ENCODE measurements at places on chromosomes 11 and 22.

DNA sequence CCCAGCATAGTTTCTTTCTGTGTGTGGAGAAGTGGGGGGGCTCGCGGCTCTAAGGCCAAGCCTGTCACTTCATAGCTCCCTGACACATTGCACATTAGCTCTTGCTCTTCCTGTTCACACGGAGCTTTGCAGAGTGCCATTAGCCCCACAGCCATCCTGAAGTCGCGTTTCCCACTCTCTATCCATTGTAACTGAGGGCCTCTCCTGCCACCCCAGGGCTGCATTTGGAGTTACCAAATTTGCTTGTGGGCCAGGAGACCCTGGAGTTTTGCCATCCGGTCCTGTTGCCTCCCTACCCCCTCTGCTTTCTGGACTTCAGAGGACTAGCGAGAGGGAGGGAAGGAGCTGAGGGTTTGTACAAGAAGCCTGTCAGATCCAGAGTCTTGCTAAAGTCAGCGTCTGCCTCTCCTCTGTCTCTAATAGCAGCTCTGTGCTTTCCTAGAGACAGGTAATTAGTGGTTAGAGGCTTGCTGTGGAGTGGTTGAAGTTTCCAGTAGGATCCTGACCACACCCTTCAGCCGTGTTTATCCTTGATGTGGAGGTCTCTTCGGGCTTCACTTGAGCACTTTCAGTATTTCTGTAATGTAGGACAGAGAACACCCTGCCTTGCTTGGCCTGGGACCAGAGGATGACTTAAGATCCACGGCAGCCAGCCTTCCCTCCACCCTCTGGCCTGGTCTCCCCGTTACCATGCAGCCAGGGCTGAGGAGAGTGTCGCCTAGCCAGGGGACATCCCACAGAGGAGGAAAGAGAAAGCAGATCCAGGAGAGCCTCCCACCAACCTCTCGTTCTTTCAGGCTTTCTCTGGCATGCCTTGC, 14.1 kb downstream of the DCPS start:
- DNase-seq: peak; percentile 78

DNA sequence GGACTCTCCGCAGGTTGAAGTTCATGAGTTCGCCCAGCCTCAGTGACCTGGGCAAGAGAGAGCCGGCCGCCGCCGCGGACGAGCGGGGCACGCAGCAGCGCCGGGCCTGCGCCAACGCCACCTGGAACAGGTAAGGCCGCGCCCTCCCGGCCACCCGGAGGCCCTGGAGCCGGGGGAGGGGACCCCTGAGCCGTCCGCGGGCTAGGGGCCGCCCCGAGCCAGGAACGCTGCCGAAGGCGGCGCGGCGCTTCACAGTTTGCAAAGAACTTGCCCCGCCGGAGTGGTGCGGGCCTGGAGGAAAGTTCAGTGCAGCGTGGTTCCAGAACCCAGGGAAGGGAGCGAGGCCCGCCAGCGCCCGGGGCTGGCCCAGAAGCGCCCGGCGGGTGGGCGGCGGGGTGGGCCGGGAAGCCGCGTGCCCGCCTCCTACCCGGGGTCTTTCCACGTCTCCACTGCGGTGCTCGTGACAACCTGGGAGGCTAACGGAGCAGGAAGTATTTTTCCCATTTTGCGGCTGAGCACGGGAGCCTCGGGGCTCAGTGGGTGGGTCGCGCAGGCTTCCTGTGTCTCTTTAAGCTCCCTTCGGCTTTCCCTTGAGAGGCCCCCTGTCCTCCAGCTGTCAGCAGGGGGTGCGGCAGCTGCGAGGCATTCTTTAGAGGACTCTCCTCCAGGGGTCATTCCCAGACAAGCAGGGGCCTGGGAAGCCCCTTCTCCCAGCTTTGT, 635 bp downstream of the PRR5 start:
- peak; percentile 61 for DNase-seq

GRCh38 chr11:81071606-81072005, 1630.8 kb upstream of the TENM4 start:
- no peak for DNase-seq

DNA sequence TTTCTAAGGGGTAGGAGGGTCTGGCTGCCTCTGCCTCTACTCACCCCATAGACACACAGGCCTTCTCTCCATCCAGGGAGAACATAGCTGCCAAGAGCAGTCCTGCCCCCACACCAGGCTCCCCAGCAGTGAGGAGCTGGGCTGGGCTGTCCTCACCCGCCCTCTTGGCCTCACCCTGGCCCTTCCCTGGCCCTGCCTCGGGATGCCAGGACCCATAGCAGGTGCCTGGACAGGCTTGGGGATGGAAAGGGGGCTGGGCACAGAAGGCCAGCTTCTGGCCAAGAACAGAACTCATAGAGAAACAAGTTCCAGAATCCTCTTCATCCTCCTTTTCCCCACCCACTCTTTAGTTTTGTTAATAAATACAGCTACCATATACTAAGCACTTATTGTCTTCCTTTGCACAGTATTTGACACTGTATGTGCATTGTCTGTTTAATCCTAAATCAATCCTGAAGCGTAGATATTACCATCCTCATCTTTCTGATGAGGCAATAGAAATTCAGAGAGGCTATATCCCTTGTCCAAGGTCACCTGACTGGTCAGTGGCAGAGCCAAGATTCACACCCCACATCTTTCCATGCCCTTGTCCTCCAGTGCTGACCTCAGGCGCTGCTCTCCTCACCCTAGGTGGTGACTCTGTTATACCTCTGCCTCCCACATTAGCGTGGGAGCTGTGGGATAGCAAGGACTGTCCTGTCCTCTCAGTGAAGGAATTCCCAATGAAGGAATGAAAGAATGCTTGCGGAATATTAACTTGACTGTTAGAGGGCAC, 22.0 kb upstream of the MYOD1 start:
- no peak for DNase-seq

DNA sequence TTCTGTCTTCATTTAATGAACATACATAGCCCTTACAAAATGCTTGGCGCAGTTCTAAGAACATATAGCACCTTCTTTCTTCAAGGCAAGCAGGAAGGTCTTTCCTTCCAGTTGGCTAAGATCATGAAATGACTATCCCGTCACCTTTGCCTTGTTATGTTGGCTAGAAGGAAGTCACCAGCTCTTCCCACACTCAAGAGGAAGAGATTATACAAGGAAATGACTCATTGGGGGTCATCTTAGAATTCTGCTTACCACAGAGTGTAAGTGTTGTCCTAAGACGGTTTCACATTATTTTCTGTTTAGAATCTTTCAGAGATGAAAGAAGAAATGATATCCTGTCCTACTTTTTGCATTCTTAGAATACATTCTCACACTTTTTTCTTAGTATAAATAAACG, 808.0 kb upstream of the LUZP2 start:
- DNase-seq: no peak

DNA sequence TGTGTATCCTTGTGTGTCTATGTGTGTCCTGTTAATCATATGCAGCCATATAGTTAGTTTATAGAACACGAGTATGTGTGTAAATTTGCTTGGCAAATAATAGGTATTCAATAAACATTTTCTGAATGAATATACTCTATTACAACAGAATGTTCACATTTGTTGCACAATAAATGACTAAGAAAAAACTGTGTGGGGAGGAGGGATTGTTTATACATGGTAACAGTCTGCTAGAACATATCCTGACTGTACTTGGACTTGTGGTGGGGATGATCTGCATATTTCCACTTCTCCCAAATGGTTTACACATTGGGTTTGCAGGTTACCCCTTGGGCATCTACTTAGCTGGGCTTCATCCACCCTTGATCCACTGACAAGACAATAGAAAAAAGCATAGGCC, 194.6 kb downstream of the INSC start:
- no peak for DNase-seq

DNA sequence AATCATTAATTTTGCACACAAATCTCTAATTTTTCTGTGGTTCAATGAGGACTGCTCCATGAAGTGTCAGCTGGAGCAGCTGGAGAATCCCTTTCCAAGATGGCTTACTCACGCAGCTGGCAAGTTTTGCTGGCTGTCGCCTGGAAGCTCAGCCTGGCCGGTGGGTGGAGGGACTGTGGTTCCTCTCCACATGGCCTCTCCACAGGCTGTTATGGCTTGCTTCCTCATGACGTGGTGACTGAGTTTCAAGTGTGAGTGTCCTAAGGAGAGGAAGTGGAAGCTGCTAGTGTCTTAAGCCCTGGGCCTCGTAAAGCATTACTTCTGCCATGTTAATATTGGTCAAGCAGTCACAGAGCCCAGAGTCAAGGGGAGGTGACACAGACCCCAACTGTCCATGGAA, 14.0 kb upstream of the NRIP3 start:
- DNase-seq: no peak

DNA sequence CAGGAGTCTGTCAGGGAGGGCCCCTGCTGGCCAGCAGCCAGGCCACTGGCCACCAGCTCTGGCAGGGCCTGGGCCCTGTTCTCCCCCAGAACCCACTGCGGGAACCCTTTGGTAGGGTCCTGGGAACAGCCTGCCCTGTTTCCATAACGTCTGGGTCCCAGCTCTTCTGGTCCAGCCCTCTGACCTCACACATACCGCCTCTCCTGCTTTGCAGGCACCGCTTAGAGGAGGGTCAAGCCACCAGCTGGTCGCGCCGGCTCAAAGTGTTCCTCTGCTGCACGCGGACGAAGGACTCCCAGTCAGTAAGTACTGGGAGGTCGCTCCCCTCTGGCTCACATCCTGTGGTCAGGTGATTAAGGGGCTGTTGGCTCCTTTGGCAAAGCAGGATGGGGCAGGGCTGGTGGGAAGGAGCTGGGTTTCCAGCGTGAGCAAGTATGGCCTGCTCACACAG, 26.6 kb upstream of the MYRF start:
- peak; percentile 82 for DNase-seq

DNA sequence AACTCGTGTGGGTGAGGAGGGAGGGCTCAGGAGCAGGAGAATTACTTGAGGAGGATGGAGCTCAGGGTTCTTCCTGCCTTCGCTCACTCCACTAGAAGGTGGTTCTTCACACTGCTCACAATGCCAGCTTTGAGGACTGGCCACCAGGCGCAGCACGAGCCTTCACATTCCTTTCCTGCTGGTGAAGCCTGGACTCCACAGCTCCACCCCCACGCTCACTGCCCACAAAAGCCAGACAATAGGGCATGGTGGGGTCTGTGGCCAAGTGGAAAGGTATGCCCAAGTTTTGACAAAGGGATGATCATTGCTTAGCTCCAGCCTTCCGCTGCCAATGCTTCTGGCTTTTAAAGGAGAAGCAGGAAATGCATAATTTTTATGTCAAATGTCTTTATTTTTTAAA, 58.0 kb upstream of the FADD start:
- no peak for DNase-seq

- peak; percentile 66 for DNase-seq
Measured at GRCh38 chr11:94740083-94741021, 27.8 kb upstream of the AMOTL1 start.

DNA sequence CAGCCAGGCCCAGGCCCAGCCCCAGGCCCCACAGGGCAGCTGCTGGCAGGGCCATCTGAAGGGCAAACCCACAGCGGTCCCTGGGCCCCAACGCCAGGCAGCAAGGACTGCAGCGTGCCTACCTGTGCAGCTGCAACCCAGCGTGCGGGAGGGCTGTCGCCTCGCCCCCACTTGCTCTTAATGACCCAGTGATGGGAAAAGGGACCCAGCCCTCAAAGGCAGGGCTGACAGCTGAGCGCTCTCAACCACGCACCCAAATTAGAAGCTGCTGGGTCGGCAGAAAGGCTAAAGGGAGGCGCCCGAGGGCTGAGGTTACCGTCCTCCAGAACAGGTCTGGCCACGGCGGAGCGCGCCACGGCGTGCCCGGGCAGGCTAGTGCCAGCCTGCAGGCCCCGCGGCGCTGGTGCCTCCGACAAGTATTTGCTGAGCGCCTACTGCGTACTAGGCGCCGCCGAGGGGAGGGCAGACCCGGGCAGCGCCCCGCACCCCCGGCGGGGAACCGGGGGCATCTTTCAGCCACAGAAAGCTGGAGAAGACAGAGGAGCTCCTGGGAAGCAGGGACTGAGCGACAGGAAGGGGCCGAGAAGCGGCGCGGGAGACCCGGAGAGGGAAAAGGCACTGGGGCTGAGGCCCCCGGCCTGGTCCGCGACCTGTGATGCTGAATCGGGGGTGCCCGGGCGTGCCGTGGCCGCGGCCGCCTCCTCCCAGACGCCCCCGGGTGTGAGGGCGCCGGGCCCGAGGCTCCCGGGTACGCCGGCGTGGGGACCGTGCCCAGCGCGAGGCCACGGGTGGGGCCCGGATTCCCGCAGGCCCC, 773 bp downstream of the HRAS start:
- DNase-seq: no peak

DNA sequence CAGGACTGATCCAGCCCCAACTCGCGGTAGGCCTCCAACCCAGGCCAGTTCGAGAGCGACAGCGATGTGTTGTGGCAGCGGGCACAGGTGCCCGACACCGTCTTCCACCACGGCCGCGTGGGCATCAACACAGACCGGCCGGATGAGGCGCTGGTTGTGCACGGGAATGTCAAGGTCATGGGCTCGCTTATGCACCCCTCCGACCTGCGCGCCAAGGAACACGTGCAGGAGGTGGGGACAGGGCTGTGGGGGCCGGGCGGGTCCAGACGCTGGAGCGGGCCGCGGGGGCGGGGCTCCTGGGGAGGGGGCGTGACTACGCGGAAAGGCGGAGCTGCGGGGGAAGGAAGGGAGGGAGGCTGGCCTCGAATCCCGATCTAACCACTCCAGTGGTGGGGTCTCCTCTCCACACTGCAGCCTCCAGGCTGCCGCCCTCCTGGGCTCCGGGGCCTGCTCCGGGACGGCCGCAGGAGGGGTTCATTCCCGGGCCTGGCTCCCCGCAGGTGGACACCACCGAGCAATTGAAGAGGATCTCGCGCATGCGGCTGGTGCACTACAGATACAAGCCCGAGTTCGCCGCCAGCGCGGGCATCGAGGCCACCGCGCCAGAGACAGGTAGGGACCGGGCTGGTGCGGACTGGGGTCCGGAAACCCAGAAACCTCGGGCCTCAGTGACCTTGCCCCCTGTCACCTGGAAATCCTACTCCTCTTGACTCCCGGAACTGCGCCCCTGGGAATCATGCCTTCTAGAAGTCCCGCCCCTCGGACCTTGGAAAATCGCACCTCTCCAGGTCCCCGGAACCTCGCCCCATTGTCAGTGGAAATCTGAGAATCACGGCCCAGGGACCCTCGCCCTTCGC, 14.9 kb downstream of the TMEM258 start:
- peak; percentile 87 for DNase-seq

- DNase-seq: no peak
Measured at GRCh38 chr11:85811624-85812023, 683 bp upstream of the SYTL2 start.

GRCh38 chr11:46930089-46930488, 6.5 kb upstream of the CSTPP1 start:
- DNase-seq: no peak

GRCh38 chr11:107651672-107652071, 60.2 kb downstream of the SLN start:
- no peak for DNase-seq

DNA sequence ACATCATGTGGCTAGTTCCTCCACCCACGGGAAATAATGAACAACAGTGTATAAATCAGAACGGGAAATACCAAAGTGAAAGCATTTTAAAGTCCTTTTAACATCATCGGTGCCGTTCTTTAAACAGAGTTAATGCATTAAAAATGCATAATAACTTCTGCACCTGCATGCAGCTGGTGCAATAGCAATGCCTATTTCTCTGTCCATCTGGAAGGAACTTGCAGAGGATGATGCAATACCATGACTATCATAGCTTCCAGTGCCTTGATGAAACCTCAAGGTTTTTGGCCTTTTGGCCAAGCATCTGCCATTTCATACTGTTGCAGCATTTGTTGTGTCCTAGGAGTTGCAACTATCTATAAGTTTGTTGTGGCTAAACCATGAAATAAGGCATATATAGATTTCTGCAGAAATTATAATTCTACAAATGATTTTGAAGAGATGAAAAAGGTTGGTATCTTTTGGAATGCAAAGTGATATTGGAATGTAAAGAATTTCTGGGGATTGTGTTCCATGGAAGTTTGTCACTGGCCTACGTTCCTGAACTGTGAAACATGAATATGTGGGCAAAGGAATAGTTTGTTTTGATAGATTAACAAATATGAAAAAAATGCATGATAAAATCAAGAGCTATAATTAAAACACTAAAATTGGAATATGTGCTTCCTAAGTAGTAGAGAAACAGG, 9.8 kb upstream of the EIF3F start:
- no peak for DNase-seq

Data from ovary (tissue), 10 donors.